Fibroblast of skin of scalp (primary cell): ENCODE measurements at places on chromosomes 11 and 22.

DNA sequence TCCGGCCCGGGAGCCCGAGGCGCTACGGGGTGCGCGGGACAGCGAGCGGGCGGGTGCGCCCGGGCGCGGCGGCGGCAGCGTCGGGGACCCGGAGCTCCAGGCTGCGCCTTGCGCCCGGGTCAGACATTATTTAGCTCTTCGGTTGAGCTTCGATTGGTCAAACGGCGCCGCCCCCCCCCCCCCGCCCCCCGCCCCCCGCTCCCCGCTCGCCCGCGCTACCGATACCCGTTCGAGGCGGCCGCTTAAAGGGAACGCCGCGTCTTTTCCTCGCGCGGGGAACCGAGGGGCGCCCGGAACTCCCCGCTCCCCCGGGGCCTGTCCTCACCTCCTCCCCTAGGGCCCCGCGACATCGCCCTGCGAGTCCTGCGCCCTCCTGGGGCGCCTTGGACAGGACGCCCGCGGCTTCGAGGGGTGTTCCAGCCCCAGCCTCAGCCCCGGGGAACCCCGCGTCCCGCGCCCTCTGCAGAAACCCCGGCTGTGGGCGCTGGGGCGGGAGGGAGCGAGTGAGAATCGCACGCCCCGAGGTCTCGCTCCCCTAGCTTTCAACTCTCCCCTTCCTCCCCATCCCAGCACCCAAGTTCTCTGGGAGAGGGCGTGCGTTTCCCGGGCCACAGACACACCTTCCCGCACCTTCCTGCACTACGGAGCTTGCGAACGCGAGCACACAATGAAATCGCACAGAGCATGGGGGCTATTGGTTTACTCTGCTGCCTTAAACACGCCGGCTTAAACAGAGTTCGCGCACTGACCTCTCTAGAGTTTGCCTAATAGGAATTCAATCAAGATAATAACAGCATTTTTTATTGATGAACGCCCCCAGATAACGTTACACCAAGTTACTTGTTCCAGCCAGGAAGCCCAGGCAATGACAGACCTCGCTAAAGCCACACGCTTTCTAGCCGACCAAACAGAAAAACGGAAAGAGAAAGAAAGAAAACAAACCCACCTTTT lies at the start of gene BDNF:
BDNF (minus strand) TSS at position 105 of the 951 bp plus-strand sequence. CDS start 41,891 bp downstream, outside the sequence.
- peak; percentile 62 for DNase-seq

DNA sequence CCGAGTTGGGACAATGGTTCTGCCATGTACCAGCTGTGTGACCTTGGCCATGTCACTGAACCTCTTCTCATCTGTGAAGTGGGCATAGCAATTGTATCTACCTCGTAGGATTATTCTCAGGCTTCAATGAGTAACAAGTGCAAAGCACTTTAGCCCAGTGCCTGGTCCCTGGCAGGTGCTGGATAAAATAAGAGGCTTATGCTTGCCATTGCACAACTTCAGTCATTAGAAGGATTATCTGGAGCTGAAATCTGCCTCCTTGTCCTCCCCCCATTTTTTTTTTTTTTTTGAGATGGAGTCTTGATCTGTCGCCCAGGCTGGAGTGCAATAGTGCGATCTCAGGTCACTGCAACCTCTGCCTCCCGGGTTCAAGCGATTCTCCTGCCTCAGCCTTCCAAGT lies 7.2 kb downstream of the SMTNL1 start:
- no peak for DNase-seq

DNA sequence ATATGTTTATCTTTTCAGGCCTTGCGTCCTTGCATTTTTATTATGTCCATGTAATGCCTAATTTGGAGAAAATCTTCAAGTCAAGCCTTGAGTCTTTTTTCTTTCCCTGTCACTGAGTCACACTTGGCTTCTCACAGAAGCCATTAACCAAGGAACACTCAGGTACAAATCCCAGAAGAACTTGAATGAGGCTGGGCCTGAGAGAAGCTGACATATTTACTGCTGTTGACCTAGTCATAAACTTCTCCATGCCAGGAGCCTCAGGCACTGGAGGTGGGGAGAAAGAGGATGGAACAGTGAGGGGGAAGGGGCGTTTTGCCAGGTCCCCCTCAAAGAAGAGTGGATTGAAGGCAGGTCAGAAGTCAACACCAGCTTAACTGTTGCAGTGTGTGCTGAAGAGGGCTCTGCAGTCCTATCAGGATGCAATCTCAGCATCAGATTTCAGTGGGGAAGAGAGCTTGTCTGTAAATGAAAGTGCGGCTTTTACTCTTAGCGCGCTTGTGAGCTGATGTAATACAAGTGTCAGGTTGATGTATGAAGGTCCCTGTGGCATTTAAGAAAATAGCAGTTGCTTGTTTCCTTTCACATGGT lies 526.0 kb downstream of the ETS1 start:
- DNase-seq, result peak; percentile 70

GRCh38 chr11:2950825-2951224 lies 21.6 kb upstream of the PHLDA2 start:
- DNase-seq, result peak; percentile 31

DNA sequence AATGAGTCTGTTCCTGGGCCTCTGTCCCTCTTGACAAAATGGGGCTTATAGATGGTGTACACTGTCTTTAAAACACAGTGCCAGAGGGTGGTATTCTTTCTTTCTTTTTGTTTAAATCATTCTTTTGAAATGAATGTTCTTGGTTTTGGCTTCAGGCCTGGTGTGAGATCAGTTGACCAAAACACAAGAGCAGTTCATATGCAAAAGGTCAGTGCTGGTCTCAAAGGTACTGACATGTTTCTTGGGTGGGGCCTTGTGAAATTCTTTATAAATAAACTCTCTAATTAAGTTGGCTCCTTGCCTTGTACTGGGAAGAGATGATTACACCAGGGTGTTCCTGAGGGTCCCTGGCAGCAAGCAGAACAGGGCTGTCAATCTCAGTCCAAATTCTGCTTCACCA lies 110.0 kb downstream of the FBXO7 start:
- DNase-seq, result peak; percentile 33
